Bronchus fibroblast of lung (primary cell): ENCODE measurements at places on chromosomes 1 and 21. TPM values are rescaled to one million over a fixed set of nuclear protein-coding genes. Genes with fewer than 3 reads are reported as not detected.

KTI12 gene
- 9.8 and 12.6 TPM in 2 replicates for total RNA-seq

LIPI gene
- not detected in 2 replicates for total RNA-seq

CLIC6 gene
- total RNA-seq, result under 0.01 and 0.15 TPM in 2 replicates

PAQR6 gene
- total RNA-seq, result 0.15 and 0.34 TPM in 2 replicates

GSTM1 gene
- total RNA-seq, result not detected in 2 replicates

CD1B gene
- total RNA-seq, result not detected in 2 replicates

TP73 gene
- not detected in 2 replicates for total RNA-seq

LCE2A gene
- not detected in 2 replicates for total RNA-seq

EIF4G3 gene
- 19.9 and 22.2 TPM in 2 replicates for total RNA-seq

RNU1-4 gene
- under 0.01 TPM in 1 of 2 replicates, not detected in the other for total RNA-seq

LCE3D gene
- not detected in 2 replicates for total RNA-seq

KCNJ9 gene
- not detected in 2 replicates for total RNA-seq
